ENCODE measurements at places on chromosomes 13 and 19. TPM values are rescaled to one million over a fixed set of nuclear protein-coding genes. Genes with fewer than 3 reads are reported as not detected.

DNA sequence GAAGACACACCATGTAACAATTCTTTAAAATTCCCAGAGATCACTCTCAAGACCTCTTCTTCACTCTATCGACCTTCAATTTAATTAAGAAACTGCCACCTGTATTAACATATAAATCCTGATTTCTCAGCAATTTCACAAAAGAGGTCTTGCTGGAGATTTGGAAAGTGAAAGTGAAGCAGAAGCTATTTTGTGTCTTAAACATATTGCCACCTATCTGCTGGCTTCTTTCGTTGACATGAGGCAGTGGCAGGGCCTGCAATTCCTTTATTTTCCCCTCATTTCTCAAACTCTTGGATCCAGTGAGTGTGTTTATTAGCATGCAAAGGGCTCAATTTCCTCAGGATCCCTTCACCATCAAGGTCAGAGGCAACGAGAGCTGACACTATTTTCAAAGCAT is 780.2 kb upstream of the SLITRK1 start:
- no peak for DNase-seq
- H3K27ac ChIP-seq, result peak overlapping the region; percentile 22
- H3K4me3 ChIP-seq, result no peak overlapping the region
- H3K36me3 ChIP-seq, result peaks cover 4% of the 10 kb centered on the region

The PRR22 gene
- total RNA-seq, result 3.0 TPM

- peaks cover 53% of the 10 kb centered on the region for H3K27me3 ChIP-seq
- peaks cover 3% of the 10 kb centered on the region for H3K36me3 ChIP-seq
- H3K4me1 ChIP-seq, result peaks cover 12% of the 10 kb centered on the region
- DNase-seq, result peak; percentile 37
These were observed 967 bp upstream of the NR2C2AP start for GRCh38 chr19:19204181-19204580.

GRCh38 chr13:45282994-45283393 is 58.0 kb downstream of the TPT1 start:
- no peak for DNase-seq
- H3K4me1 ChIP-seq, result peaks cover 6% of the 10 kb centered on the region
- peaks cover 9% of the 10 kb centered on the region for H3K36me3 ChIP-seq
- H3K27me3 ChIP-seq, result no peaks in the 10 kb centered on the region
- no peak overlapping the region for H3K27ac ChIP-seq
- H3K4me3 ChIP-seq, result no peak overlapping the region

DNA sequence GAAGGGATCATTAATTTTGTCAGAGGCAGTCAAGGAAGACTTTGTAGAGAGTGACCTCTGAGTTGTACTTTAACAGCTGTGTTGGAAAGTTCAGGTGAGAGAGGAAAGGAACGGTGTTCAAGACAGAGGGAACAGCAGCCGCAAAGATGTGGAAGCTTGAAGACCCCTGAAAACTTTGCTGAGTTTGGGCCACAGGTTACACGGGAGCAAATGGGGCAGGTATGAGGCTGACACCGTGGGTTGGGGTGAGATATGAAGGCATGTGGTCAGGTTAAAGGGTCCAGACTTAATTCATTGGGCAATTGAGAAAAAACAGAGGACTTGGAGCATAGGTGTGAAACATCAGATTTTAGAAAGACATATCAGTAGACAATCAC is 72.0 kb upstream of the SERP2 start:
- no peak overlapping the region for H3K4me3 ChIP-seq
- DNase-seq, result no peak
- H3K36me3 ChIP-seq, result no peaks in the 10 kb centered on the region
- H3K27me3 ChIP-seq, result peaks cover 32% of the 10 kb centered on the region

- no peak overlapping the region for H3K4me3 ChIP-seq
- peaks cover 7% of the 10 kb centered on the region for H3K36me3 ChIP-seq
- peak; percentile 1 for DNase-seq
- peaks cover 52% of the 10 kb centered on the region for H3K27me3 ChIP-seq
These were observed 727 bp downstream of the CD37 start for GRCh38 chr19:49335784-49336481.

DNA sequence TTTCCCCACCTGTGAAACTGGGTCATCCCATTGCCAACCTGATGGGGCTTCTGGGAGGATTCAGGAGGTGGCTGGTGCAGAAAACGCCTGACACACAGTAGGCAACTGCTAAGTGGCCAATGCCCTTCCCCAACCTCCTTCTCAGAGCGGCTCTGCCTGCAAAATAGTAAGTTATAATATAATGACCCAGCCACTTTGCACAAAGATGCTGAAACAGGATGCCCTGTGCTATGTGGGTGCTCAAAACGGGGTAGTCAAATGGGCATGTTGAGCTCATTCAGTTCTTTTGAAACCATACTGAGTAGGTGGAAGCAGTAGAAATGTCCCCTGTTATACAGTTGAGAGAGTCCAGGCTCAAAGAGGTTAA is 507 bp downstream of the MARCHF2 start:
- H3K36me3 ChIP-seq, result no peaks in the 10 kb centered on the region
- no peak for DNase-seq
- H3K27ac ChIP-seq, result no peak overlapping the region
- H3K4me1 ChIP-seq, result peaks cover 9% of the 10 kb centered on the region

DNA sequence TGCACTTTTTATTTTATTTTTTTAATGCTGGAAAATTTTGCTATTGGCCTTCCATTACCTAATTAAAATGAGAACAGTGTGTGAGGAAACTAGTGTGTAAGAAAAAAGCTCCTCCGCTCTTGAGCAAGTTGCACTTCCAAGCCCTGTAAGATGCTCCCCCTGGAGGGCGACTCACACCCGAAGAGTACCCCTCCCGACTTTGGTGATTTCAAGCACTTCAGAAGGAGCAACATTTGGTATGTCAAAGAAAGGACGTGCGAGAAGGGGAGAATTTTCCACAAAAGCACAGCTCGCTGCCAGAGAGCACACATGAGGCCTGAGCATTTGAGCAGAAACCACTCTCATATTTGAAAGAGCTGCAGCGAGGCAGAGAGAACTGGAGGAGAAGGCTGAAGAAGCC is 504.4 kb downstream of the FGF9 start:
- no peak overlapping the region for H3K27ac ChIP-seq
- no peak overlapping the region for H3K4me3 ChIP-seq
- H3K36me3 ChIP-seq, result peaks cover 10% of the 10 kb centered on the region
- H3K27me3 ChIP-seq, result no peaks in the 10 kb centered on the region
- peak; percentile 27 for DNase-seq
